ENCODE measurements at places on chromosomes 5 and 9. TPM values are rescaled to one million over a fixed set of nuclear protein-coding genes. Genes with fewer than 3 reads are reported as not detected.

Gene ZNF474
- total RNA-seq, result 0.79 TPM

Gene ASPN
- 197 TPM for total RNA-seq

Gene SPINK4
- total RNA-seq, result not detected

Gene GHR
- total RNA-seq, result 25.4 TPM

Gene TLX3
- total RNA-seq, result not detected

Gene ECSCR
- 11.9 TPM for total RNA-seq

DNA sequence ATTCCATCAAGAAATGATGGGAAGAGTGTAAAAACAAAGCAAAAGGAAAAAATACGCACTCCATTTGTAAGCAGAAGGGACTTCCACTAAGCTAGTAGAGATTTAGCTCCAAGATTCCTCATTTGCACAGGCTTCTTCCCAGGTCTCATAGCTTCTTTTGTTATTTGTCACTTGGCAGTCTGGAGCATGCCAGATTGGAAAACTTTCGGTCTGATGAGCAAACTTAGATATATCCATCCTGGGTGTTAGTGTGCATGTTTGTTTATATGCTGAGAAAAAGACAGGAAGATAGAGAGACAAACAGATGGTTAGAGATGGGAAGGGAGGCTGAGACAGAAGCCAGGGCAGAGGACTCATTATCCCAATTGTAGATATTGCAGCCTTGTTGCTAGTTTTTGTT lies 1644.5 kb upstream of the NUDT12 start:
- no peak for DNase-seq

DNA sequence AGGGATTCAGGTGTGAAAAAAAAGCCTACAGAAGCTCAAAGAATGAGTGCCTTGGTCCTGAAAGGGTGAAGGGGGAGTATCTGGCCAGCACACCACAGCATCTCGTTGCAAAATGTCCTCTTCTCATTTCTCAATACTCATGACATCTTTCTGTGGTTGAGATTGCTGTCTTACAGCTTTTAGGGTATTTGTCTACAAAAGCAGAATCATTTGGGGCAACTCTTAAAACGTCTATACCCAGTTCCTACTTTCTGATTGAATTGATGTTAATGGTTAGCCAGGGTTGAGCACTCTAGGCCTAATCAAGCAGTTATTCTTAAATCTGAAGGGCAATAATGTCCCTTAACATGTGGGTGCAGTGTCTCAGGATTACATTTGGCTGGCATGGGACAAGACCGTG lies 21.2 kb upstream of the PCSK5 start:
- no peak for DNase-seq

DNA sequence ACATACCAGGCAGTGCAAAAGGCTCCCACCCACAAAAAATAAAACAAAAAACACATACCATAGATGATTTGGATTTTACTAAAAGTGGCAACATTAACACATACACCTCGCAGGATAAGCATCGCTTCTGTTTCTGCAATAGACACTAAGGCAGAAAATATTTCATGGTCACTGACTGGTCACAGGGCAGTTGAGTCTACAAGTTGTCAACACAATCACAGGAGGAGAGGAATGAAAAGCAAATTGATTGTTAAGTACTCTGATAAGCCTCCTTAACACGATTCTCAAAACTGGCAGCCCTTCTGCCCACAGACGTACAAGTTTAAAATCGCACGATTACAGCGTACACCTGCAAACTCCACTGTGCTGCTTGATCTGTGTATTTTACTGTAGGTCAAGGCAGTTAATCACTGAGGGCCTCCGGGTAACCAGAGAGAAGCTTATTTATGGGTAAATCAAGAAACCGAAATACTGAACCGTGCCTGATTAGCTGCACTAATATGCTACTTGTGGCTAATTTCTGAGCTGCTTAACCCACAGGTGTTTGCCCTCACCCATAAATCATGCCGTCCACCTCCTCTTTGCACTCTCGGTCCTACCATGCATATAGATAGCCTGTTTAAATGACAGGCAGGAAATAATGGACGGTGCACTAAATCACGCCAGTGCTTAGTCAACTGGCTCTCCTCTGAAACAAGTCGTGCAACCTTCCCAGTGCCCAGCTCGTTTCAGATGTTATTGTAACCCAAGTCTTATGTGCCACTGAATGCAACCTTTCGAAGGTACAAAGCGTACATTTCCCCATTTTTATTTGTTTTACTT lies 659.4 kb upstream of the ADAMTS16 start:
- DNase-seq, result no peak

- no peak for DNase-seq
Measured at GRCh38 chr9:134358662-134359319, 32.5 kb downstream of the RXRA start.

DNA sequence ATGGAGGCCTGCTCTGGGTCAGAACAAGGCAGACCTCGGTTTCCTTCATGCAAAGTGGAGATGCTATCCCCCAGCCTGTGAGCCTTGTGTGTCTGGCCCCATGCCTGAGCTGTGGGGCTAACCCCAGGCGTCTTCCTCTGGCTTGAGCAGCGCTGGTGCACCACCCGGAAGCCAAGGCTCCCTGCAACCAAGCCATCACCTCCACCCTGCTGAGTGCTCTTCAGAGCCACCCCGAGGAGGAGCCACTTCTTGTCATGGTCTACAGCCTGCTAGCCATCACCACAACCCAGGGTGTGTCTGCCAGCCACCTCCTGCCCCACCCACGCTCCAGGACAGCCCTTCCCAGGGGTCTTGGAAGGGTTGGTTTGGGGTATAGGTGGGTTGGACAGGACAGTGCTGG lies 16.2 kb downstream of the REXO4 start:
- DNase-seq, result no peak

DNA sequence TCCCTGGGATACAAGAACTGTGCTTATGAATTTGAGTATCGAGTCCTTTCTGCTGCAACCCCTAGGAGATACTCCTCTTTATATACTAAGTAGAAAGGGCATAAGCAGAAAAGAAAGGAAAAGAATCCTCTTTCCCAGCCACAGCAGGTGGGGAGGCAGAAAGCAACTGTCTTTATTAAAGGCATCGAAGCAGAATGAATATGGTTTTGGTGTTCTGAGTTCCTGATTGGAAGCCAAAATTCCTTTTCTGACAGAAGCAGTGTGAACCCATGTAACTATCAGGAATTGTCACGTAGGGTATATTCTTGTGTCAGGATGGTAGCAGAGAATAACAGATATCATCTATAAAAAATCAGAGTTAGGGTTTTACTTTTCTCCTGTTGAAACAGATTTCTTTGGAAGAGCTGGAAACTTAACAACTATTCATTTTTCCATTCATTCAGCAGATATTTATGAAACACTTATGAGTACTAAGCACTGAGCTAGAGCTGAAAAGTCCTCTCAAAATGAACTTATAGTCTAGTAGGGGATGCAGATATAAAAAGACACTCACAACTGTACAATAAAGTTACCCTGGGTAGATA lies 96.5 kb upstream of the LHFPL2 start:
- peak; percentile 83 for DNase-seq

DNA sequence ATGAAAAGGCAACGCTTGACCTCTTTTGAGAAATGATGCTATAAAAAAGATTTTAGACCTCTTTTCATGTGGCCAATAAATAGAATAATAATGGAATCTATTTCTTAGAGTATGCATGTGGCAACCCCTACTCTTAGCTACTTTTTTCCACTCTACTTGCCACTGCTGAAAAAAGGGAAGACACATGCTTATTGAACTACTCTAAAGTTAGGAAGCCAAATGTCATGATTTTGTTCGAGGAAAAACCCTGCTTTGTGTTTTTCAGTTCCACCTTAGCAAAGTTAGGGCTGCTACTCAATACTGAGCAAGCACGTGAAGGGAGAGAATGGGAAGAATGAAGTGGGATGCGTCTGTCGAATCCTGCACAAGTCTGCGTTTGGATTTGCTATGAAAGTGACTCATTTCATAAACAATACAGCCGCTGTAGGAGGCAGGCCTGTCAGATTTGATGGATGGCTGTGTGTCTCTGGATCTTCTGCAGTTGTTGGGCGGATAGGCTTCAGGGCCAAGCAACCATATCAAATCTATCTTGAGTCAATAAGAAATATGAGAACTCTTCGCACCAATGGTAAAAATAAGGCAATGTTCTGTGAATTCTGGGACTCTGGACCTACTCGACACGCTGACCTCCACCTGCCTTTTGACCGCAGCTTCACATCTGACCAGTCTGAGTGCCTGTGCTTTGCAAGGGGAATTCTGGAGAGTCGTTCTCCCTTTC lies 333.6 kb downstream of the PIK3R1 start:
- DNase-seq, result peak; percentile 14

GRCh38 chr9:35254984-35255857 lies 93.4 kb downstream of the UNC13B start:
- no peak for DNase-seq

DNA sequence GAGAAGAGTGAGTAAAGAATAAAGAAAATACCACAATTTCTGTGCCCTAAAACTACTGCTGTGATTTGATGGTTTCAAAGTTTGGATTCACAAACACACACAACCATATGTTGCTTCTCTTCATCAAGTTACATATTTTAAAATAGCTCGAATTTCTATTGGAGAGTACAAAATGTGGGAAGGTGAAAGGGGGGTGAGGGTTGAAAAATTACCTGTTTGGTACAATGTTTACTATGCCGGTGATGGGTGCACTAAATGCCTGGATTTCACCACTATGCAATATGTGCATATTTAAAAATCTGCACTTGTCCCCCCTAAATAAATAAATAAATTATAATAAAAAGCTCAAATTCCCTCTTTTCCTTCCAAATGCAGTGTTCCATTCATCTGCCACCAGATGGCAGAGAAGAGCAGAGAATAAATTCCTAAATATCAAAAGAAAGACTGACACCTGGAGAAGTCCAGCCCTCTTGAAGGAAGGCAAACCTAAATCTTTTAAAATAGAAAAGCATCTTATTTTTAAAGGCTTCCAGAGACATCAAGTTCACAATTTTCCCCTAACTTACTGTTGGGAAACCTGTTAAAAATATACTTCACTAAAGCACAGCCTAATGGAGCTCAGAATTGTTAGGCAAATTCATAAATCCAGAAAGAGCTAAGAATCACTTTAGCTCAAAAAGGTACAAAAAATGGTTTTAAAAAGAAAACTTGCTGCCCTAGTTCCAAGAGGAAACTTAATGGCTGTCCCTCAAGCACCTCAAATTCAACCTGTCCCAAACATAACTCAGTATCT lies 24.8 kb upstream of the HNRNPA0 start:
- peak; percentile 2 for DNase-seq
